Activated CD8-positive, alpha-beta memory T cell treated with anti-CD3 and anti-CD28 coated beads for 48 hours (primary cell): ENCODE measurements at places on chromosomes 1 and 21.
A peak's percentile ranks its signal among the peaks of the same experiment; 100 is the strongest.

- DNase-seq = peak; percentile 17
Observed at GRCh38 chr21:17613242-17613676, 558 bp upstream of the BTG3 start.

- no peak for DNase-seq
Observed at GRCh38 chr1:170885551-170885950, 49.8 kb upstream of the MROH9 start.

GRCh38 chr21:32403201-32403777, 9.2 kb upstream of the EVA1C start:
- DNase-seq = no peak

DNA sequence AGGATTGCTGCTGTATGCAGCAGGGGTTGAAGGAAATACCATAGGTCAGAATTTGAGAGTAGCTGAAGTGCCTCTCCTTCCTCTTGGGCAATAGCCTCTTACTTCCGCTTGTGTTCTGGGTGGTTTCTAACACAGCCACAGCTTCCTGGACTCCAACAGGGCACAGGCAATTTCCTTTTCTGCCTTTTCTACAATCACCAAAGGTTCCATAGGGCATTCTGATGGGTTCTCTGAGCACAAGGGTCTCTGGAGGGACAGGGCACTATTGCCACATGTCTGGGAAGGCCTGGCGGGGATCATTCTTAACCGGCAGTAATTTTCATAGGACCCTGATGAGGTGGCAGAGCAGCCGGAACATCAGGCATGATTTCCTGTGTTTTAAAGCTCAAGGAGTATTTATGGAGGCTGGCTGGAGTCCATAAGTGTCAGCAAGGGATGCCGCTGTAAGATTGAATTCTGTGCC, 5.5 kb upstream of the AGTRAP start:
- DNase-seq = no peak

DNA sequence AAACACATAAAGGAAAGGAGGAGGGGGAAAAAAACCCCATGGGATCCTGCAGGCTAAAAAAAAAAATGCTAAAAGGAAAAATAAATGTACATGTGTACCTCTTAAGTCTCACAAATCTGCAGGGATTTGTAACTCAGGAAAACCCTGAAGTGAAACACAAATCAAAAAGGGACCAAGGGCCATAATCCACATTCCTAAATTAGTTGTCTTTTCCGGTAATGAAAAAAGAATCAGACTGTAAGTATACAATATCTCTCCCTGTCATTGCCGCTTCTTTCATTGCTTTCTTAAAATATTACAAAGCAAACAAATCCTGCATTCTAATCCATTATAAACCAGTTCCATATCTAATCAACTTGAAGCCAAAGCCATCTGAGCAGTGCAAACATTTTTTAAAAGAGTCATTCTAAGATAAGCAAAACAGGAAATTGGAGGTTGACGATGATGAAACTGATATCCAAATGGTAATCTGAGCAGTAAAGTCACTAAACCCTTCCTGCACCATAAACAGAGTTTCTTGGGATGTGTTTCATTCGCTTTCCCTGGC, 58.7 kb upstream of the SIM2 start:
- no peak for DNase-seq

- no peak for DNase-seq
Observed at GRCh38 chr21:41396558-41397075, 29.4 kb upstream of the MX1 start.

DNA sequence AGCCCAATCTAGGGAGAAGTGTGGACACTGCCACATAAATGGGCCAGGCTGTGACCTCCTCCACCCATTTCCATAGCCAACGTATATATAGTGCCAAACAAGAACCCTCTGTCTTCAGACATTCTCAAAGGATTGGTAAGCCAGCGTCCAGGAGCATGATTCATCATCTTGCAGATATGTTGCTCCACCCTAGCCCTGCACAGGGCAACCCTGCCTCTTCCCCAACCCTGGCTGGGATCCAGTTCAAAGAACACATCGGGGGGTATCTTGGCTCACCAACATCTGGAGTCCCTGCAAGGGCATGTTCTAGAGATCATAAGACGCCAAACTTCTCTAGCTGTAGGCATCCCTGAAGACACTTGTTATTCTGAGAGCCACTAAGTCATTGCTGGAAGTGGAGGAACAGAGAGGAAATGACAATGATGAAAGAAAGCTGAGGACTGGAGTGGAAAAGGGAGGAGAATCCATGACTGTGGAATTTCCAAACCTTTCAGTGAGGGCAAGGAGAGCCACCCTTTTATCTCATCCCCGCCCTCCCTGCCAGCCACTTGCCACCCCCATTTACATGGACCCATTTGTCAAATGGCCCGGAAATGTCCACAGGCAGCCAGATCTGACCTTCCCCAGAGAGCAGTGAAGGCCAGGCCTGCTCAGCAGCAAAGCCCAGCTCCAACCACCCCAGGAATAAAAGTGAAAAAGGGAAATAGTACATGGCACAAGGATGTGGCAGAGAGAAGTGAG, 144.1 kb upstream of the CTTNBP2NL start:
- no peak for DNase-seq

DNA sequence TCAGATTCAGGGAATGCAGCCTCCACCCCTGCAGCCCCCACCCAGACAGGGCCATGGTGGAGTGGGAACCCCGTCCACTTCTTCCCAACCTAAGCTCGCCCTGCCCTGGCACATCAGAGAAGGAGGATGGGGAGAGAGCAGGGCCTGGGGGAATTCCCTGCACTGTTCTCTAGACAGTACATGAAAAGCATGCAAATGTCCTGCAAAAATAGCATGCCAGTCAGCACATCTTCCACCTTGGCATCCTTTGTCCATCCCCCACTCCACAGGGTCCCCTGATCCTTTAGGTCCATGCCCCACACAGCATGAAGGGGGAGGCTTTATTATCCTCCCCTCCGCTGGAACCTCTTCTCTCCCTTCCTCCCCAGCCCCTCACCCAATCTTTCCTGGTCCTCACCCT, 35.0 kb upstream of the RD3 start:
- no peak for DNase-seq

DNA sequence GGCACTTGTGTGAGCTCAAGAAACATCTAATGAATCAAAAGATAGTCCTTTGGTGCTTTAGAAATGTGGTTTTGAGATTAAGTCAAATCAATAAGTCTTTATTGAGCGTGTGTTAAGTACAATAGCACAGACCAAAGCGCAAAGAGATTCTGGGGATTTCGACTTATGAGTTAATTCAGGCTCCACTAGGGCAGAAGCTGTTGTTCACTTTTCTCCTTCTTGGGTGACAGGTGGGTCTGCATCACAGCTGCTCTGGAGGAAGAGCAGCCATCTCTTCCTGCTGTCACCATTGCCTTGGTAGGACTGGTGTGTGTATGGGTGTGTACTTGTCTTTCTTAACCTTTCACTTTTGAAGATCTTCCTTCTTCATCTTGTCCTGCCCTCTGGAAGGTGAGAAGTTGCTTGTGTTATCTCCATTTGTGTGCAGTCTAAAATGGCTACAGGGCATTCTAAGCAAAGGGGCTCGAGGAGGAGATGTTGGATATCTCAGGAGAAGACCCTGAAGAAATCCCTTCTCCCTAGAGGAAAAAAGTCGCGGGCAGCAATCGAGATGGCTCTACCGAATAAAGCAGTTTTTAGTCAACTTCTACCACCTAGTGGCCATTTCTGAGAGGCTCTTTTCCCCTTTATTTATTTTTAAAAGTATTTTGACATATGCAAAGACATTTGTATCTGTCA, 22.9 kb upstream of the DISC1 start:
- no peak for DNase-seq

- no peak for DNase-seq
Observed at GRCh38 chr21:34034369-34035014, 38.9 kb upstream of the MRPS6 start.

GRCh38 chr1:83512373-83513193, 486.3 kb downstream of the TTLL7 start:
- no peak for DNase-seq
